ENCODE measurements at places on chromosomes 1 and 21.

DNA sequence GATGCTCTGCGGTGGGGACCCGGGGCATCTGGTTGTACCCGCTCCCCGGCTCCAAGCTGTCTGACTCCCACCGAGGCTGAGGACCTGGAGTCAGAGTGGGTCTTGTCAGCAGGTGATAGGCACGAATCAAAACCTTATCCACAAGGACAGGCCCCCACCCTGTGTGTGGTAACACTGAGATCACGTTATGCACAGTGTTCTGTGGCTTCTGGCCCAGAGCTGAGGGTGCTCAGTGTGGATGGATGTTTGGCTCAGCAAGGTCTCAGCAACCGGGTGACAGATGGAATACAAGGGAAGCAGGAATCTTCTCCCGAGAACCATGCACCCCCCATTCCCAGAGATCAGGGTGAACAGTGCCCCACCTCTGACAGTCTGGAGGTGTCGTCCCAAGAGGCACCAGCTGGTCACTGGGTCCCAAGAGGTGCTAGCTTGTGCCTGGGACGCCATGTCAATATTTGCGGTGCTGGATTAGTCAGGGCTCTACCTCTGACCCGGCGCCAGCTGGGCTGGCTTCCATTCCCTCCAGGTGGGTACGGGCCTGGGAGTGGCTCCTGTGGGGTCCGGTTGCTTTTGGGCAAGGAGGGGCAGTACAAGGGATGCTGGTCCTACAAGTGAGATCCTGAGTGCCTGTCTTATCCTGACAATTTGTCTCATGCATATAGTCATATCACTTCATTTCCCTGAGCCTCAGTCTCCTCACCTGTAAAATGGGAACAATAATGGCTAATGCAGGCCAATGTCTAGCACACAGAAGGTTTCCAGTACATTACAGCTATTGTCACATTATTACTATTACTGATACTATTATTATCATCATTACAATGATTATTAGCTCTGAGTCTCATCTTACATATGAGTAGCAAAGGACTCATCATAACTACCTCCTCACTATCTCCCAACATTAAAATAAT, 957 bp downstream of the CAPN9 start:
- DNase-seq, result no peak

- no peak for DNase-seq
Measured at GRCh38 chr1:164562511-164562910, 3.5 kb downstream of the PBX1 start.

- no peak for DNase-seq
Measured at GRCh38 chr1:213884942-213885341, 102.8 kb upstream of the PROX1 start.

- no peak for DNase-seq
Measured at GRCh38 chr1:52111492-52111891, 30.4 kb upstream of the ZFYVE9 start.

DNA sequence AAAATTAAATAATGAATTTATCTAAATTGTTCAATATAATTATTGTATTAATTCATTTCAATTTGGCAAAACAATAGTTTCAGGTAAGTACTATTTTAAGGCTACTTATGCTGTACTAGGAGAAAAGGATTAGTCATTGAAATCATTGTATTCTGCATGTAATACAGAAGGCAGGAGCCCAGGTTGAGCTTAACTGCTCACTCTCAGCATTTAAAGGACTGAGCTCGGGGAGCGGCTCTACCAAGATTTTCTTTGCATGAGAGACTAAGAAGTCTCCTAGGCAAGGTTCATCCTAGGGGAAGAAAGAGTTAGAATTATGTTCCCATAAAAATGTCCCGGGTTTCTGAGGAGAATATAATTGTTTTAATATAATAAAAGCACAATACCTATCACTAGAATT, 112.5 kb downstream of the CYYR1 start:
- no peak for DNase-seq

GRCh38 chr1:181783208-181783607, 278.3 kb downstream of the ZNF648 start:
- DNase-seq, result no peak

- no peak for DNase-seq
Measured at GRCh38 chr1:167082511-167083027, 7.6 kb downstream of the GPA33 start.

GRCh38 chr1:208933984-208934525, 649.5 kb upstream of the CAMK1G start:
- no peak for DNase-seq

GRCh38 chr1:18299441-18300338, 181.0 kb upstream of the KLHDC7A start:
- DNase-seq, result no peak
